Neural crest cell (in vitro differentiated cells): ENCODE measurements at places on chromosomes 13 and 19. TPM values are rescaled to one million over a fixed set of nuclear protein-coding genes. Genes with fewer than 3 reads are reported as not detected.

The PINLYP gene
- 9.5 and 11.7 TPM in 2 replicates for total RNA-seq

The APLP1 gene
- 140 and 143 TPM in 2 replicates for total RNA-seq

The LAIR2 gene
- not detected in 2 replicates for total RNA-seq

The ZFR2 gene
- 4.2 and 5.0 TPM in 2 replicates for total RNA-seq

The OVOL3 gene
- total RNA-seq: not detected in 2 replicates

The NBEA gene
- 10.8 and 11.9 TPM in 2 replicates for total RNA-seq

The ZNF763 gene
- 2.9 and 4.5 TPM in 2 replicates for total RNA-seq

The SLC25A15 gene
- total RNA-seq: 23.5 and 25.6 TPM in 2 replicates

The CGB5 gene
- total RNA-seq: not detected in 2 replicates

The METTL21C gene
- not detected in 2 replicates for total RNA-seq

The SERTM1 gene
- 0.09 TPM in 1 of 2 replicates, not detected in the other for total RNA-seq

The CEACAM16 gene
- not detected in 2 replicates for total RNA-seq

The MISP3 gene
- total RNA-seq: 0.39 and 0.98 TPM in 2 replicates

The KRTDAP gene
- not detected in 2 replicates for total RNA-seq

The ZNF571 gene
- total RNA-seq: 5.3 and 6.2 TPM in 2 replicates

The SOHLH2 gene
- total RNA-seq: 0.21 TPM in 1 of 2 replicates, not detected in the other
